ENCODE measurements at places on chromosomes 6 and 20. TPM values are rescaled to one million over a fixed set of nuclear protein-coding genes. Genes with fewer than 3 reads are reported as not detected.

The UNC5CL gene
- 2.2 TPM for total RNA-seq

DNA sequence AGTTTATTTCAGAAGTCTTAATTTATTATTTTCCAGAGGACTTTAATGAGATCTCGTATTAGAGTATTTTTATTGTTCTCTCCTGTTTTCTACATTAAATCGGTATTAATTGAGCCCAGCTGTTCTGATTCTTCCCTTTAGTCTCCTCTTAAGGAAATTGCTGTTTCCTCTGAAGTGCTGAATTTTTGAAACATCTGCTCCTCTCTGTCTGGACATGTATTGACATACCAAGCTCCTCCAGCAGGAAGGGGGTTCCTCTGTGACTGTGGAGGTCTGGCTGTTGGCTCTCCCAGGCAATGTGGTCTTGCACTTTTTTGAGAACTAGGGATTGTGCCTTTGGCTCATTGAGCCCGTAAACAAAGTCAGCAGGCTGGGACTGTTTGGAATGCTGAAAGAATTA, 74.9 kb downstream of the MAP3K4 start:
- DNase-seq: no peak

DNA sequence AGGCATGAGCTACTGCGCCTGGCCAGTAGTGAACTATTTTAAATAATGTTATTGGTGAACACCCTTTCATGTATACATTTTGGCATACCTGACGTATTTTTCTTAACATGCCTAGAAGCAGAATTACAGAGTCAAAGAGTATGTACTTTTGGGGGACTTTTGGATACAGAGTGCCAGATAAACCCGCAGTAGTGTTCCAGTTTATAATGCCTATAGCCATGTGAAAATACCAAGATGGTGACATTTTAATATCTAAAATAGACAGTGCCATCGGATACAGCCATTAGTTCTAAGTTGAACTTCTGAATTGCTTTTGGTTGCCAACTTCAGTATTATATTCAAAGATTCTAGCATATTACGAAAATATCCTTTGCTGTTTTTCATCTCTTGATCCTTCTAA, 20.3 kb downstream of the TM9SF4 start:
- no peak for DNase-seq

GRCh38 chr6:22826961-22827360, 257.6 kb downstream of the HDGFL1 start:
- DNase-seq: no peak

DNA sequence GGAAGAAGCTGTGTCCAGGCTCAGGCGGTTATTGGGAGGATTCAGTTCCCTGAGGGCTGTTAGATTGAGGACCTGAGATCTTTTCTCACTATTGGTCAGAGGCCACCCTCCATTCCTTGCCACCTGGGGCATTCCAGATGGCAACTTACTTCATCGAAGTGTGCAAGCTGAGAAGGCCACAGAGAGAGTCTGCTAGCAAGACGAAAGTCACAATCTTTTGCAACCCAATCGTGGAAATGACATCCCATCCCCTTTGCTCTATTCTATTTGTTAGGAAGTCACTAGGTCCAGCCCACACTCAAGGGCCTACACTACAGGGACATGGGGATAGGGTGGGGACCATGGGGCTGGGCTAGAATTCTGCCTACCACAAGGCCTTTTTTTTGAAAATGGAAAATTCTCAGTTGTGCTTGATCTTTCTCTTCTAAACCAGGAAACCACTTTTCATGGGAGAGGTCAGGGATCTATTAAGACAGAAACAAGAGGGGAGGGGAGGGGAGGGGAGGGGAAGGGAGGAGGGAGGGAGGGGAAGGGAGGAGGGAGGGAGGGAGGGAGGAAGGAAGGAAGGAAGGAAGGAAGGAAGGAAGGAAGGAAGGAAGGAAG, 217.2 kb downstream of the BCAS1 start:
- no peak for DNase-seq

DNA sequence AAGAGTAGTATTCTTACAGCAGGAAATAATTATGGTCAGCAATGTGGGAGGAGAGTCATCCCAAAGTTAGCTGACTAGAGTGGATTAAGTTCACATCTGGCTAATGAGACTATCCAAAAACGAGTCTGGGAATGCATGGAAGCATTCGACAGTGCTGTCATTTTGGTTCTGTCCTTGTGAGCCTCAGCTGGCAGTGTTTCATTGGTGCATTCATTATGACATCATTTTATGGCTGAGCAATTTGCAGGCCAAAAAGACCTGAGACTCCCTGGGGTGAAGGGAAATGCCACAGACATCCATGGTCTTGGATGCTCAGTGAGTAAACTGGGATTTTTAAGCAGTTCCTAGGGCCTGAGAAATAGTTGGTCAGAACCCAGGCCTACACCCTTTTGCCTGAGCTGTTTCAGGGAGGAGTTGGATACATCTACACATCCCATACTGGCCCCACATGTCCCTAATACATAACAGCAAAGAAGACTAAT, 196.4 kb upstream of the CCN2 start:
- no peak for DNase-seq

The CABLES2 gene
- 2.1 TPM for total RNA-seq
